ENCODE measurements at places on chromosomes 16 and 17. TPM values are rescaled to one million over a fixed set of nuclear protein-coding genes. Genes with fewer than 3 reads are reported as not detected.

Gene CACNA1H
- total RNA-seq = 3.2 TPM

Gene TENT4B
- total RNA-seq = 21.4 TPM

GRCh38 chr17:57368637-57369336 lies 112.5 kb downstream of the MSI2 start:
- no peak for DNase-seq

Gene LHX1
- not detected for total RNA-seq

DNA sequence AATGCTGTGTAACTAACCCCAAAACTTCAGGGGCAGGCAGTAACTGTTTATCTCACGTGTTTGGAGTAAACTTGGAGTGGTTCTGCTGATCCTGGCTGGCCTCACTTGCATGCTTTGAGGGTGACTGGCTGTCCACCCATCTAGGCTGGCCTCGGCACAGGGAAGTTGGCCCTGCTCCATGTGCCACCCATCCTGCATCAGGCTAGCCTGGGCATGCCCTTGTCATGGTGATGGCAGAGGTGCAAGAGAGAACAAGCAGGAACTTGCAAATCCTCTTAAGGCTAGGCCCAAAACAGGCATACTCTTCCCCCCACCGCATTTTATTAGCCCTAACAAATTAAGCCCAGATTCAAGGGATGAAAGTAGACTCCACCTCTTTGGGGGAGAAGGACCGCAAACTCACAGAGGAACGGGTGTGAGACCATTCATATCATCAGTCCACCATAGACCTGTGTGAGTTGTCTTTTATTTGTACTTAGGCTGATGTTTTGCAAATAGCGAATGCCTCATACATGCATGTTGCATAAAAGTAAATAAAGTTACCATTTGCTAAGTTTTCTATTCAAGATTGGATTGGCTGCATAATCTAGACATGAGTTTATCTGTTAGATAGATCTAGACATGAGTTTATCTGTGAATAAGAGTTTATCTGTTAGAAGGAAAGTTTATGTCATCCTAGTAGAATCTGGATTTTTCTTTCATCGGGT lies 221.0 kb downstream of the CCDC182 start:
- DNase-seq = no peak

Gene MMP2
- not detected for total RNA-seq

Gene MILR1
- total RNA-seq = 0.27 TPM

Gene GPRC5B
- 0.25 TPM for total RNA-seq

Gene GPR142
- not detected for total RNA-seq

GRCh38 chr17:76716146-76716838 lies 5.5 kb upstream of the MXRA7 start:
- peak; percentile 67 for DNase-seq

- peak; percentile 88 for DNase-seq
These were observed 9.0 kb upstream of the ZFP90 start for GRCh38 chr16:68529931-68530701.

GRCh38 chr16:67150047-67150832 lies 558 bp downstream of the B3GNT9 start:
- DNase-seq = peak; percentile 46

Gene ZG16
- not detected for total RNA-seq

DNA sequence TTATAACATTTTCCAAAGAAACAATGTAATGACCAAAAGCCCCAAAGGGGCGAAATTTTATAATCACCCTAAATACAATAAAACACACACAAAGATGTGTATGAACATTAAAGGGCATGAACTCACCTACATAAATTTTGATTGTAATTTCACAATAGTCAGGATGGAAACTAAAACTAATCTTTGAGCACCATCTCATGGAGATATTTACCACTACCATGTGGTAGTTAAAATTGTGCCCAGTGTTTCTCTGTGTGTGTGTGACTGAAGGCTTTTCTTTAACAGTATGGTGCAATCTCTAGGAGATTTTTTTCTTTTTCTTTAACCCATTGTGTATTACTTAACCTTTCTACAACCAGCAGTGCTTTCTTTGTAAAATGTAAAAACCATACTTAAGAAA lies 19.7 kb upstream of the MEIOC start:
- DNase-seq = no peak

- no peak for DNase-seq
These were observed 51.3 kb downstream of the HS3ST3B1 start for GRCh38 chr17:14352136-14352535.

Gene DRC3
- total RNA-seq = 0.06 TPM

GRCh38 chr16:57999971-58000705 lies at the start of gene ZNF319:
TSS of gene ZNF319 (minus strand) at chr16:58000672. CDS start at chr16:57998265, 2,407 bp downstream.
- DNase-seq = no peak

Gene HS3ST4
- total RNA-seq = not detected

GRCh38 chr17:78231991-78232858 lies 794 bp downstream of the TMEM235 start:
- DNase-seq = peak; percentile 51

Gene RRAD
- 0.23 TPM for total RNA-seq

Gene GGT6
- not detected for total RNA-seq
